B cell (primary cell): ENCODE measurements at places on chromosomes 2 and 18.

GRCh38 chr2:58918141-58918540 lies 677.0 kb upstream of the FANCL start:
- no peaks in the 10 kb centered on the region for H3K27me3 ChIP-seq
- H3K27ac ChIP-seq, result no peak overlapping the region
- H3K4me3 ChIP-seq, result no peak overlapping the region
- H3K4me1 ChIP-seq, result no peaks in the 10 kb centered on the region
- H3K36me3 ChIP-seq, result no peaks in the 10 kb centered on the region
- no peak for DNase-seq

GRCh38 chr2:579961-580360 lies 97.2 kb downstream of the TMEM18 start:
- H3K4me3 ChIP-seq, result no peak overlapping the region
- H3K27ac ChIP-seq, result no peak overlapping the region
- H3K36me3 ChIP-seq, result no peaks in the 10 kb centered on the region

GRCh38 chr2:60735496-60736250 lies 20.4 kb upstream of the PAPOLG start:
- peak overlapping the region; percentile 41 for H3K4me3 ChIP-seq
- peak; percentile 30 for DNase-seq
- peaks cover 3% of the 10 kb centered on the region for H3K4me1 ChIP-seq

DNA sequence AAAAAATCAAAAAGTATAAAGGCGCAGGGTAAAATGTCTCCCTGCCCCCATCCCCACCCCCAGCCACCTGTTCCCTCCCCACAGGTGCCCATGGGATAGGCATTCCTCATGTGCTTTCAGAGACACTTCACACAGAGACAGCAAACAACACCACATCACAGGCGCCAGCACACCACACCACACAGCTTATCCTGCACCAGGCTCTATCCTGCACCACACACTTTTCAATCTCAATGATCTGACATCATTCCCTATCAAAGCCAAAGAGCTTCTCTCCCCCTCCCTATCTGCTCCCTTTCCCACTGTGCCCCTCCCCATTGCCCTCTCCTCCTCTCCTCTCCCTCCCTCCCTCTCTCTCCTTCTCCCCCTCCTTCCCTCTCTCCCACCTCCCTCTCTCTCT lies 15.5 kb downstream of the FAM178B start:
- no peaks in the 10 kb centered on the region for H3K4me1 ChIP-seq
- H3K36me3 ChIP-seq, result no peaks in the 10 kb centered on the region
- H3K27me3 ChIP-seq, result no peaks in the 10 kb centered on the region

DNA sequence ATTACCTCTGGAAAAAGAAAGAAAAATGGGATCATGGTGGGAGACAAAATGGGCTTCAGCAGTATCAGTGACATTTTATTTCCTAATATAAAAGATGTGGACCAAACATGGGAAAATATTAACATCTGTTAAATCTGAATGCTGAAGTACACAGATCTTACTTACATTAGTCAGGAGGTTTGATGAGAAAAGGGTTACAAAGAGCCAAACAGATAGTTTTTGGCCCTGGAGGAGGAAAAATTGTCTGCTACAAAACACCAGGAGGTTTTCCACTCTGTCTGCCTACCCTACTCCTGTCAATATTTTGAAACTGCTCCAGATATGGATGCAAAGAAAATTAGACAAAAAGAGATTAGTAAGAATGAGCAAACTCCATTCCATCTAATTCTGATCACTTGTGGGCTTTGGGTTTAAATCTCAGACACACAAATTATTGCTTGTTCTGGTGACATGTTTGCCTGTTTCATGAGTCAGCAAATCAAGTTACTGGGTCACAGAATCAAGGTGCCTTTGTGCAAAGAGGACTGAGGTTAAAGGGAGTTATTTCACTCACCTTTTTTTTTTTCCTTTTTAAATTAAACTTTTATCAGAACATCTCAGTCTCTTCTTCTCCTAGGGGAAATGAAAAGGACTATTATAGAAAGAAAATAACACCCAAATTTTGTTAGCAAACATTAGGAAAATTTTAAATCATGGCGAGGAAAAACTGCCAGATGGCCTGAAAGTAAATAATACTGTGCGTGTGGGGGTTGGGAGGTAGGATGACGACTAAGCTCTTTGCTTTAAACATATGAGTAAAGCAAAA lies 87.0 kb upstream of the SPATS2L start:
- no peaks in the 10 kb centered on the region for H3K4me1 ChIP-seq
- H3K4me3 ChIP-seq, result no peak overlapping the region
- H3K36me3 ChIP-seq, result no peaks in the 10 kb centered on the region

DNA sequence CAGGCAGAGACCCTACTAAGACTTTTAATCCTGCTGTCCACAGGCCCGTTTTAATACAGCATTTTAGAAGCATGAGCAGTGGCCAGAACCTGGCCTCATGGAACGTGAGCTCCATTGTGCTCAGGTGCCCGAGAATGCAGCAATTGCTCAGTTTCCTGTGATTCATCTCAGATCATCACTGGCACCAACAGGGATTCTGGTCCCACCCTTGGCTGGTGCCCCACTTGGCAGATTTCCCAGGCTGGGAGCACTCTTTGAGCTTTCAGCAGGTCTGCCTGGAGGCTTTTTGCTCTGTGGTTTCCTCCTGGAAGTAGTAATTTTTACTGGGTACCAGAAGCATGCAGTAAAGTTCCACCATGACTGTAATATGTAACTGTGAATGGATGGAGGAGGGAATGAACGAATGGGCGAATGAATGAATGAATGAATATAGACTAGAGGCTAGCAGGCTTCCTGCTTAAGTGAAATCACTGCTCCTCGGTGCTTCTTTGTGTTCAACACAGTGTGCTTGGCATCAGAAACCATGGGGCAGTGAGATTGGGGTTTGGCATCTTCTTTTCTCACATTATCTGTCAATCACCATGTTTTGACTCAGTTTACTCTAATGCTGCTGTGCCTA lies 312.9 kb downstream of the PRKCE start:
- DNase-seq, result no peak
- H3K36me3 ChIP-seq, result peaks cover 3% of the 10 kb centered on the region
- H3K27ac ChIP-seq, result no peak overlapping the region
- no peaks in the 10 kb centered on the region for H3K27me3 ChIP-seq
- no peak overlapping the region for H3K4me3 ChIP-seq
- H3K4me1 ChIP-seq, result peaks cover 20% of the 10 kb centered on the region

GRCh38 chr2:226440127-226440918 lies 359.3 kb downstream of the IRS1 start:
- no peaks in the 10 kb centered on the region for H3K36me3 ChIP-seq
- no peak overlapping the region for H3K27ac ChIP-seq
- H3K4me1 ChIP-seq, result no peaks in the 10 kb centered on the region
- no peaks in the 10 kb centered on the region for H3K27me3 ChIP-seq
- DNase-seq, result no peak
- H3K4me3 ChIP-seq, result no peak overlapping the region

DNA sequence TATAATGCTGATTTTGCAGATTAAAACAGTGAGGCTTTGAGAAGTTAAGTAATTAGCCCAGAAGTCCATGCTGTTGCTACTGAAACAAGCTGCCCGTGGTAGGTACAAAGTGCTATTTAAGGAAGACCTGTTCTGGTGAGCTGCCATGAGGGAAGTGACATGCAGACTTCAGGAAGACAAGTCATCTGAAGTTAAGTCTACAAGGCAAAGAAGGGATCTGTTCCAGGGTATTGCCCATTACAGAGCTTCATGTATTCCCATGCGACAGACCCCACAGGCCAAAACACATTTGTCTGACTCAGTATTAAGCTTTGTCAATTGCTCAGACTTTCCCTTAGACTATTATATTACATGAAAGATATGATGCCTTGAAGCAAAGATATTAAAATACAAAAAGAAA lies 520.8 kb downstream of the FBXO15 start:
- H3K36me3 ChIP-seq, result no peaks in the 10 kb centered on the region
- H3K4me3 ChIP-seq, result no peak overlapping the region

DNA sequence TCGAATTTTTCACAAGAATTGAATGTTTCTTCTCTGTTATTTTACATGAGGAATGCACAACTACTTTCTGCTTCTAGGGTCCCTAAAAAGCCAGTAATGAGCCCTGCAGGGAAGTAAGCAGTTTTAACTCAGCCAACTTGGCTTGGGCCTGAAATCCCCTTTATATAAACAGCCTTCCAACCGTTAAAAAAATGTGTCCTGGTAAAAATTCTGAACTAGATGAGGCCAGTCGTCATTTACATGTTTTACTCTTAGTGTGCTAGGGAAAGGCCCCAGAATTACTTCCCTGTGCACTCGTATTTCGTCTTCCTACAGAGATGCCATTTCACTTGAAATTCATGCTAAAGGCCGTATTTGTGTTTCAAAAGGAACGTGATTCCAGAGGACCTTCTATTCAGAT lies 42.4 kb upstream of the RPE start:
- no peaks in the 10 kb centered on the region for H3K36me3 ChIP-seq
- no peak overlapping the region for H3K27ac ChIP-seq
- no peak overlapping the region for H3K4me3 ChIP-seq
- DNase-seq, result no peak
- no peaks in the 10 kb centered on the region for H3K4me1 ChIP-seq
- no peaks in the 10 kb centered on the region for H3K27me3 ChIP-seq

DNA sequence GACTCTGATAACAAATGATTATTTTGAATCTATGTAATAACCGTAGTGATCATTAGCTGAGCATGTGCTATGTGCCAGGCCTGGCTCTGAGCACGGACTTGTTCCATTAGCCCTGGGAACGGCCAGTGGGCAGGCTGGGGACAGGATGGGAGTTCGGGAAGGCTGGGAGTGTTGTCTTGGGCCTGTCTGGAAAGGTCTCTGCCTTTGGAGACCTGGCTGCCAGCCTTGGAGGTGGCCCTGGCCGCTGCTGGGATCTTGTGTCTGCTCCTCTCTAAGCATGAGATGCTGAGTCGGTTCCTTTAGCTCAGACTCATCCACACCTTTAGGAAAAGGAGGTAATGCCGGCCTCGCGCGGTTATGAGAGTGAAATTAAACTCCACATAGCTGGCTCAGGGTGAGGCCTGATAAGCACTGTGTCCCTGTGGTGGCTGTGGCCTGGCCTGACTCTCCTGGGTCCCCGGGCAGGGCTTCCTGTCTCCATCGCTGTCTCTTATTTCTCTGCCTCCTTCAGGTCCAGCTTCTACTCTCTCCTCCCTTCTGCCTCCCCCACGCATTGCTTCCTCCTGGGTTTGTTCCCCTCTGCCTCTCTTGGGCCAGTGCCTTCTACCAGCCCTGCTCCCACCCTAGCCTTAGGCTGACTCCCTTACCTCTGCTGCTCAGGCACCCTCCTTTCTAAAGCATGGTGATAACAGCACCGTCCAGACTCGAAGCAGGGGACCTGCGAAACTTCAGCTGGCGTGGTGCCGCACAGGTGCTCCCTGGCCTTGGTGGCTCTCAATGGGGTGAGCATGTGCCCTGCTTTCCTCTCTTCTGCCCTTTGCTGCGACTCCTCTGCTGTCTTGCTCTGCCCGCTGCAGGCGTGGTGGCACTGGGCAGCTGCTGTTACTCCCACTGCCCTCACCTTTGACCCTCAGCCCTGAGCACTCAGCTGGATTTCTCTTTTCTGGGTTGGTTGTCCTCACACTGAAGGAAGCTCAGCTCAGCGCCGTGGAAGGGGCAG lies 41.8 kb downstream of the NCK2 start:
- H3K36me3 ChIP-seq, result peaks cover 33% of the 10 kb centered on the region
- peak overlapping the region; percentile 44 for H3K27ac ChIP-seq
- H3K27me3 ChIP-seq, result no peaks in the 10 kb centered on the region
- no peak for DNase-seq

- no peak overlapping the region for H3K4me3 ChIP-seq
- no peak overlapping the region for H3K27ac ChIP-seq
- no peaks in the 10 kb centered on the region for H3K27me3 ChIP-seq
- no peaks in the 10 kb centered on the region for H3K36me3 ChIP-seq
These were observed 180.9 kb downstream of the ZEB2 start for GRCh38 chr2:144339048-144339447.

DNA sequence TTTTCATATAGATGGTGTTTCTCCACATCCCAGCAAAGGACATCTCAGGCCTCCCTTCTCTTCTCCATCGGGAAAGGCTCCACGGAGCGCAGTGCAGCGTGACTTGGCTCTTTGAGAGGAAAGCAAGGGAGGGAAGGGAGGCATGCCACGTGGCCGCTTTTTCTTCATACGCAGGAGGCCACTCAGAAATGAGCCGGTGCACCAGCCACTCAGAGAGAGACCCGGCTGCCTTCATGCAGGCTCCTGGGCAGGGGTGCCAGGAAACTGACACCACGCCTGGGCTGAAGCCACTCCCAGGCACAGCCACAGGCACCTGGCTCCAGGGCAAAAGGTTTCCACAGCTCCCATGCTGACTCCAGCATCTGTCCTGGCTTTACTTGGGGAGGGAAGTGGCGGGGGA lies 11.1 kb upstream of the LOXHD1 start:
- H3K4me1 ChIP-seq, result no peaks in the 10 kb centered on the region
- H3K27ac ChIP-seq, result no peak overlapping the region
- peaks cover 5% of the 10 kb centered on the region for H3K27me3 ChIP-seq
- no peak for DNase-seq

DNA sequence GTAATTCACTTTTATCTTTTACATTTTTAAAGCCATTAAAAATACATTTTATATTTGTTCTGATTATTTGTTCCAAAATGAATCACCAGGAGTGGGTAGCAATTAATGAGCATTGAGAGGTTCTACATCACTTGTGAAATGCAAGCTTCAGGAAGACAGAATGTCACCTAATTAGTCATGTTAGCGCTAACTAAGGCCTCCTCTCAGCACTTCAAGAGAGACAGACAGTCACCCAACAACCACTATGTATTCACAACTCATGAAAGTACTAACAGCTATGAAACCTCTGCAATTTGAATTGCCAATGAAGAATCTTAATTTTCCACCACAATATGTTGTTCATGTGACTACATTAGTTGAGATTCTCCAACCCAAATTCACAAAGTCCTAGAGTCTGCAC lies 611.0 kb downstream of the KCNJ3 start:
- no peaks in the 10 kb centered on the region for H3K36me3 ChIP-seq
- no peaks in the 10 kb centered on the region for H3K27me3 ChIP-seq
- H3K4me1 ChIP-seq, result no peaks in the 10 kb centered on the region
- H3K4me3 ChIP-seq, result no peak overlapping the region

GRCh38 chr2:17460371-17461086 lies 57.7 kb downstream of the RAD51AP2 start:
- no peaks in the 10 kb centered on the region for H3K36me3 ChIP-seq
- H3K4me3 ChIP-seq, result no peak overlapping the region
- no peaks in the 10 kb centered on the region for H3K27me3 ChIP-seq
- no peak for DNase-seq
- H3K4me1 ChIP-seq, result no peaks in the 10 kb centered on the region
- no peak overlapping the region for H3K27ac ChIP-seq
